ENCODE measurements at places on chromosomes 1 and 21.

DNA sequence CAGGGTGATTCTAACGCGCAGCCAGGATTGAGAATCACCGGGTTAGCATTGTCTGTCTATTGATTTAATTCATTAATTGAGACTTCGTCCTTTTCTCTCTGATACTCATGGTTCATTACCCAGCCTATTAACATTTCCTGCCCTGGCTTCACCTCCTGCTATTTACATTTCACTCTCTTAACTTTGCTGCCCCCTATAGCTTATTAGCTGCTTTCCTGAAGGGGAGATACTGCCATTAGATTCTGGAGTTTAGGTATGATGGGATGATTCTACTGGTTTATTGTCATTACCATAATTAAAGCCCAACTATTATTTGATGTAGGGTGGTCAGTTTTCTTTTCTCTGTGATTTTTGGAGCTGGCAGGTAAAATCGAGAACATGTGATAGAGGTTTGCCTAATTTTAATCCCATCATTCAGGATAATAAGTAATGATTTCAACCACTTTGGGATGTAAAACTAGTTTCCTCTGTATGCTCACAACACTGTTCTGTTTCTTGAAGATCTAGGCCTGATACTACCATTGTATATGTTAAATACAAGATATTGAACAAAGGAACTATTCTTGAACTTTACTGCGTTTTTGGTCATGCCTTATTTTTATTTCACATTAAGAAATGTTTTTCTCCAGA, 6.4 kb downstream of the PPP2R5A start:
- DNase-seq, result peak; percentile 41

- DNase-seq, result no peak
Measured at GRCh38 chr1:87404296-87404695, 75.6 kb downstream of the LMO4 start.

DNA sequence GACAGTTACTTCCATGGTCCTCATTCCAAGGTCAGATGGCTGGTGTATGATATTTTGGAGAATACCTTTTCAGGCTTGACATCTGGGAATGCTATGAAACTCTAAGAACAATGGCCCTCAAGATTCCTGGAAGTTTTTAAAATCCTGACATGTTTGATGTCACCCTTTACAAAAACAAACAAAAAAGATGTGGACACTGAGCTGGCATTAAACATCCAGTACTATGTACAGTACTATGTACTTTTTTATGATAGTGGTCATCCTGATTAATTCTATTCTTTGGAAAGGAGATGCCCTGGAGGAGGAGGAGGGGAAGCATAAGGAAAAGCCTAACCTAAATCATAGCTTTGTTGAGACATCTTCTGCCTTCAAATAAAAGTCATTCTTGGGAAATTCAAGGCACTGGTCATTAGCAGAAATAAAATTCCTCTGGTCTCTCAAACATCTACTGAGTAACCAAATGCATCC, 235.4 kb downstream of the HMCN1 start:
- peak; percentile 2 for DNase-seq

GRCh38 chr1:27883536-27883935, 11.2 kb downstream of the THEMIS2 start:
- no peak for DNase-seq

- no peak for DNase-seq
Measured at GRCh38 chr1:77064246-77064645, 155.0 kb downstream of the PIGK start.

DNA sequence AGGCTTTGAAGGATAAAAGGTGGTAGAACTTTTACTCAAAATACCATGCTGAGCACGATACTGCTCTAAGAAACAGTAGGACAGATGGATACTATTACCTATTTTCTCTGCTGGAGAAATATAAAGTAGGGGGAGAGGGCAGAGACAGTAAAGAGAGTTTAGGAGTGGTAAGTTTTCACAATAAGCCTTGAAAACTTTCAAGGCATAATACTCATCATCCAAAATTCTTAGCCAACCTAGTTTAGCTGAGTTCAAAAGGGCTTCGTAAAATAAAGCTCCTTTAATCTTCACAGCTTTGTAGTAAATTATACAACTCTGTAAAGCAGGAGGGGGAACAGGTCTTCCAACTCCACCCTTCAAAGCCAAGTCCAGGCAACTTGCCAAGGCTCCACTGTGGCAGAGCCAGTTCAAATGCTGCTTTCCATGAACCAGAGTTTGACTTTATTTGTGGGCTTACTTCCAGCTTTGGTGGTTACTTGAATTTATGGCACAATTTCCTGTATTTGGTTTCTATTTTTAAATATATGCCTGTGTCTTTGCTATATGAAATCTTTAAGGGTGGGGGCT, 15.5 kb downstream of the TEX38 start:
- DNase-seq, result peak; percentile 46

- DNase-seq, result no peak
Measured at GRCh38 chr21:35358008-35358407, 308.9 kb upstream of the RUNX1 start.

DNA sequence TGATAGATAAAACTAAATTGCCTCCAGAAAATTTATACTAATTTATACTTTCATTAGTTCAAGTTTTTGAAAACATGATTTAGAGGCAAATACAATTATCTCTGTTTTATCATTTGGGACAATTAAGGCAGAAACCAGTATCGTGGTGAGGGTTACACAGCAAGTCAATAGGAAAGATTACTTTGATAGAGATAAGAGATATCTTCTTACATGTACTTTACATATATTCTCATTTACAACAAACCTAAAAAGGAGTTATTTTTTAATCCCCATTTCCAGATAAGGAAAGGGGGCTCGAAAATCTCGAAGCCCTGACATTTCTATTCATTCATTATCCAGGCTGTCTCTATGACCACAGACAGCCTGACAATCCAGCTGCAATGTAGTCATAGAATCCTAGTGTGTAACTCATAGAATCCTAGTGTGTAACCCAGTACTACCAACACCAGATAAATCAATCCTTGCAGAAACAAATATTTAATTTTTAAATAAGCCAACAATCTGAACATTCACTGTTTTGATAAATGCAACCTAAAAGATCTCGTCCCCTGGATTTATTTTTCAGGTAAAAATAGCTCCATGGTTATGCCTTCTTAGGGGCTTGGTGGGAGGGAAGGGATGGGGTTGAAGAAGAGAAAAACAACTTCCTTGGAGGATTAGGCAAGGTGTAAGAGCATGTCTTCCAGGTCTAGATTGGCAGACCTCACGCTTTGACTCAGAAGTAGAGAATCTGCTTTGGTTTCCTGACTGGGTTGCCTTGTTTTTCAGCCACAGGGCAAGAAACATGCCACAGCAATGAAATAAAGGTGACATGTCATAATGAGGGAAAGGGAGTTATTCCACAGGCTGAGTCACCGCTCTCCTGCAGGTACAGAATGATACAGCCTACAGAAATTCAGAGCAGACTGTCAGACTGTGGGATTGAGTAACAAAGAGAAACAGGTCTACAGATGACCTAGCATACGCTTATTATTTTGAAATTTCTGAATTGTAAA, 45.6 kb downstream of the IRF2BP2 start:
- DNase-seq, result peak; percentile 65

DNA sequence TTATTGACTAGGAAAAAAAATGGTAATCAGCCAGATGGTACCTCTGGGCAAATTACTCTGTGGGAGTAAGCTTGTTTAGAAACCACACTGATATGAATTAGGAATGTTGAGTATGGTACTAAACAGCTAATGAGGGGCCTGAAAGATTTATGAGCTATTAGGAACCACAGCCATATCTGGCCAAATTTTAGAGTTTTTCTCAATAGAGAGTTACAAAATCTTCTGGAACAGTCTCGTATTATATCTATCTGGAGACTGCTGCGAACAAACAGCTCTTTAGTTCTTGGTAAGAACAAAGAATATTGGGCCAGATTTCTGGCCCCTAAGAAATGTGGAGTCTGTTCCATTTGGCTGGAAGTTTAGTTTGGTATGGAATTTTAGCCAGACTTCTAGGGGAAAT, 4.9 kb upstream of the PODN start:
- peak; percentile 43 for DNase-seq

DNA sequence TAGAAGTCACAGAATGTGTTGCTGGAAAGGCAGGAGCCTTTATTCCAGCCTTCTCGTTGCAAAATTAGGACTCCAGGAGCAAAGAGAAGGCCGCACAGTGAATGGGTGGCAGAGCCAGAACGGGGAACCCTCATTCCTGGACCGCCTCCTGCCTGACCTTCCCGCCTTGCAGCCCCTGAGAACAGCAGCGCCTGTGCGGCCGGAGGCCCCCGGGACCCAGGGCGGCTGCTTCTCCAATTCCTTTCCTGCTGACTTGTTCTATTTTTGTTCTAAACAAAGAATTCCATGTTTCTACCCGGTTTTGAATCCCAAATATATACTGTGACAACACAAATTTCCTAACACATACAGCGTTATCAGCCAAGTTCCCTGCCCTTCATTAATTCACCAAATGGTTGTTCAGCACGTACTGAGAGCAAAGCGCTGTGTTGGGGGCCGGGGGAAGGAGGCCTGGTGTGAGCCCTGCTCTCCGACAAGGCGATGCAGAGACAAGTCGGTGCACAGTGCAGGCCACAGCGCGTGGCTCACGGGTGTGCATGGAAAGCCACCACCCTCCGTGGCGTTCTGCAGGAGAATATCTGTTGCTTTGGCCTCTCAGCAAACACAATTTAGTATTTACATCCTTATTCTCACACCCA, 31.9 kb upstream of the COL6A2 start:
- DNase-seq, result no peak

GRCh38 chr1:91529856-91530255, 29.2 kb downstream of the CDC7 start:
- DNase-seq, result peak; percentile 19

- DNase-seq, result peak; percentile 98
Measured at GRCh38 chr1:115829023-115829674, 11.8 kb downstream of the NHLH2 start.

- peak; percentile 87 for DNase-seq
Measured at GRCh38 chr1:8314346-8315280, 3.3 kb upstream of the SLC45A1 start.

DNA sequence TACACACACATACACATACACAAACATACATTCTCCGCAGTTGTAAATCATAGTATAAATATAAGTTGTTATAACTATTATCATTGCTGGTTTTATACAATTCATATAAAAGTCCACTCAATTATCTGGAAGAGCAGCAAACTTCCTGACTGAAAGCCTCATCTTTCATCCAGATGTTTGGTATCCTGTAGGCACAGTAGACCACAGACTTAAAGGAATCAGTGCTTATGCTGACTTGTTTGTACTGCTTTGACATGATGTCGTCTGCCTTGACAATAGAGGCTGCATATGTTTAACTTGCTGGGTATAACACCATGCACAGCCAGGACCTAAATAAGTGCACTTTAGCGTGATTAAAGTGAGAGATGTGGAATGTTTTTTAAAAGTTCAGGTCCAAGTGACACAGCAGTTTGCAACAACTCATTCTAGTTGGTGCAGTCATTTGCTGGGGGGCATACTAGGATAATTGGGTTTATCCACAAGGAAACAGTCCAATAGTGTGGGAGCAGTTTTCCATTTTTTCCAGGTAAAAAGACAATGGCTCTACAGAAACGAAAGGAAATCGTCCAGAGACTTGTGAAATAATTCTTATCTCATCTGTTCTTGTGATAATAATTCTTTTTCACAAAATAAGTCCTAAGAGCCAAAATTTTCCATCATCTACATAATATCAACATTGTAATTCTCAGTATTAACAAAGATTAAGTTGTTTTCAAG, 110.3 kb upstream of the TSPAN2 start:
- no peak for DNase-seq

DNA sequence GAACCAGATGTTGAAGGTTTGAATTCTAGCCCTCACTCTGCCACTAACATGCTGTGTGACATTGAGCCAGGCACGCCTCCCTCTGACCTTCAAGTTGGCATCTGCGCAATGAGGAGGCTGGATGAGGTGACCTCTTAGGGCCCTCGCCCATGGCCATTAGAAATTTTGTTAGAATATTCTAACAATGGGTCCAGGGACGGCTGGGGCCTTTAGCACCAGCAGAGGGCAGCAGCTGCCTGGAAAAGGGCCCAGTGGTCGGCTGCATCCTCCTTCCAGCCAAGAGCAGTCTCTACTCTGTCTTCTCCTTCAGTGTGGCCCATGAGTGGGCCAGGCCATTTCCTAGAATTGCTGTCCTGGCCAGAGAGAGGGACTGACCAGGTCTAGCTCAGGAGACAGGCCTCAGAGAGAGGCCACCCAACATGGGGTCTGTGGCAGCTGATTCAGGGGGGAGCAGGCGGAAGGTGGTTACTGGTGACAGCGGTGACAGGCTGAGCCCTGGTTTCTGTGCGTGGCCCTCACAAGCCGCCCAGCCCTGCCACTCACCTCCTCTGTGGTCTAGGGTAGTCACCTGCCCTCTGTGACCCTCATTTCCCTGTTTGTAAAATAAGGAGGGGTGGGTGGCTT, 101.3 kb upstream of the ACTL8 start:
- DNase-seq, result peak; percentile 76

GRCh38 chr1:222928212-222928611, 113.4 kb downstream of the DISP1 start:
- DNase-seq, result peak; percentile 10

DNA sequence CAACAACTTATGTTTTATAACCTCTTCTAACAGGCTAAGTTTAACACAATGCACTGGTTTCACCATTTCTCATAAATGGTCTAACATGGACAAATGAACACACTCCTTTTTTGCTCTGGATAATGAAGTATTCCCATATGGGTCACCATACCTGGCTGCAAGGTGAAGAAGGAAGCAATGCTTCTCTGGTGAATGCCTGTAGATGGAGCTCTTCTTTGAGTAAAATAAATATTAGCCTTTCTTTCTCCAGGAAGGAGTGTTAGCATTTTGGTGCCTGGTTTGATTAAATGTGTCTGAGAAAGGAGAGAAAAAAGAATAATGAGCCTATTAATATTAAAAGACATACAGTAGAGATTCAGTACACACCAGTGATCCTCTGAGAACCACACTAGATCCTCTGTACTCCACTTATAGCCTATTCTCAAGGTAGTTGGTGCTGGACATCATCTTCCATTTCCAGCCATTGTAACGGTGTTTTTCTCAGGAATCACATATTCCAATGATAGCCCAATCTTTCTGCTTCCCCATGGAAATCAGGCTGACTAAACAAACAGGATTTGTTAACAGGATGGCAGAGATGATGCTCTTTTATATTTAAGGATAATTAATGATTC, 17.6 kb downstream of the MTFR1L start:
- no peak for DNase-seq

DNA sequence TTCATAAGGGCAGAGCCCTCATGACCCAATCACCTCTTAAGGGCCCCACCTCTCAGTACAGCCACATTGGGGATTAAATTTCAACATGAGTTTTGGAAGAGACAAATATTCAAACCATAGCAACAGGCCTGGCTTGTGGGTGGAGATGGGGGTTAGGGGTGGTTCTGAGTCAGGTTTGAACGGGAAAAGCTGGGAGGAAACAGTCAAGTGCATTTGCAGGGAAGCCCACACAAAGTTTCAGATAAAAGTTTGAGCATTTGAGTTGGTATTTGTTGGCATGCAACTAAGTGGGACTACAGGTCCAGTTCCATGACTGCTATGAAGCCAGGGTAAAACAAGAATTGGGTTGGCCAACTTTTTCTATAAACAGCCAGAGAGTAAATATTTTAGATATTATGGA, 21.0 kb upstream of the PADI2 start:
- no peak for DNase-seq

- DNase-seq, result no peak
Measured at GRCh38 chr1:219461981-219462400, 150.9 kb downstream of the ZC3H11B start.

- no peak for DNase-seq
Measured at GRCh38 chr1:232368821-232369321, 261.1 kb downstream of the SIPA1L2 start.

Data from AG08395 (cell line).